ENCODE measurements at places on chromosomes 7 and 10.
A peak's percentile ranks its signal among the peaks of the same experiment; 100 is the strongest.

DNA sequence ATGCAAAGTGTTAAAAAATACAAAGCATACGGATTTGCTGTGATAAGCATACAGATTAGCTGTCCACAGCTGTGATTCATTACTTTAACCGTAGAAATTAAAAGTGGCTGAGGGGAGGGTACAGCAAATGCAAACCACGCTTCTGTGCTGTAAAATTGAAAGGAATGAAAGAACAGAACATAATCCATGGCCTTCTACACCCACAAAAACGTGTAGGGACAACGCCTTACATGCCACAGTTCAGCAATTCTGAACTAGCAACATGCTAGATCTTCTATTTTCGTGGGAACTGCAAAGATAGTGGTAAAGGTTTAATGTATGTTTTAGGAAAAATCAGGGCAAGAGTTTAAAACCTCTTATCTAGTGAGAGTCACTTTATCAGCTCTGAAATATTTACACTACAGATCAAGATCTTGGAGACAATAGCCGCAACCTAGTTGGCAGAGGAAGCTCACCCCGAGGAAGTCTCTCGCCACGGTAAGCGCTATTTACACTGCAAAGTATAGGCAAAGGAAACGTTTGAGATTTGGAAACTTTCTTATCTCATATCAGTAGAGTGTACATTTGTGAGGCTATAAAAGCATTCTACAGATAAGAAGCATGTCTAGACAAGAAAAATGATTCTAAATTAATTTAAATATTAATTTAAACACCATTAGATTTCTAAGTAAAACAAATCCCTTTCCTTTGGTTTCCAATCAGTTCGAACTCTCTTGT lies 193.6 kb downstream of the MLLT10 start:
- no peak for DNase-seq

- no peak for DNase-seq
Observed at GRCh38 chr7:95102662-95103061, 195.3 kb downstream of the PPP1R9A start.

- no peak for DNase-seq
Observed at GRCh38 chr7:137846549-137846826, 286 bp downstream of the DGKI start.

GRCh38 chr10:77247031-77247990 lies 390.3 kb downstream of the KCNMA1 start:
- DNase-seq: no peak

DNA sequence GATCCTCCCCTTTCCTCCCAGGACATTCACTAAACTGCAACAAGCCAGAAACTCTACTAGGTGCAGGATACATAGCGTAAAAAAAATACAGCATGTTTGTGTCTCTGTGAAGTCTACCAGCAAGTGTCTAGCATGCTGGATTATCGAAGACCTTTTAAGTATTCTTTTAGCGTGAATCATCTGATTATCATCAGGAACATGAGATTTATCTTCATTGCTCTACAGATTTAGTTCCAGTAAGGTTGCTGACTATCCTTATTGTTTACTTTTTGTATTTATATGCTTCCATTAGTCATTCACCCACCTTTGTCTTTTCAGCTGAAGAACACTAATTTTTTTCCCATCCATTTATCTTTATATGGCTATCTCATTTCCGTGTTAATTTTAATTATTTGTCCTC lies 62.8 kb downstream of the PDZD8 start:
- no peak for DNase-seq

GRCh38 chr10:11147722-11148121 lies 130.1 kb downstream of the CELF2 start:
- DNase-seq: peak; percentile 56

DNA sequence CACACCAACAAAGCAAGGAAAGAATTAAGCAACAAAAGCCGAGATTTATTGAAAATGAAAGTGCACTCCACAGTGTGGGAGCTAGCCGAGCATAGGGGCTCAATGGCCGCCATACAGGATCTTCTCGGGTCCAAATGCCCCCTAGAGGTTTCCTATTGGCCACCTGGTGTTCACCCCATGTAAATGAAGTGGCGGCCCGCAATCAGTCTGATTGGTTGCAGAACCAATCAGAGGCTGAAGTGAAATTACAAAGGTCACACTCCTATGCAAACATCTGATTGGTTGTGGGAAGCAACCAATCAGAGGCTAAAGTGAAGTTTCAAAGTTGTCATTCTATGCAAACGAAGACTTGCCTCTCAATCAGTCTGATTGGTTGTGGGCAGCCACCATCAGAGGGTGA lies 61.8 kb upstream of the SLC35B4 start:
- no peak for DNase-seq

- DNase-seq: no peak
Observed at GRCh38 chr10:37439826-37440225, 314.4 kb downstream of the ANKRD30A start.

DNA sequence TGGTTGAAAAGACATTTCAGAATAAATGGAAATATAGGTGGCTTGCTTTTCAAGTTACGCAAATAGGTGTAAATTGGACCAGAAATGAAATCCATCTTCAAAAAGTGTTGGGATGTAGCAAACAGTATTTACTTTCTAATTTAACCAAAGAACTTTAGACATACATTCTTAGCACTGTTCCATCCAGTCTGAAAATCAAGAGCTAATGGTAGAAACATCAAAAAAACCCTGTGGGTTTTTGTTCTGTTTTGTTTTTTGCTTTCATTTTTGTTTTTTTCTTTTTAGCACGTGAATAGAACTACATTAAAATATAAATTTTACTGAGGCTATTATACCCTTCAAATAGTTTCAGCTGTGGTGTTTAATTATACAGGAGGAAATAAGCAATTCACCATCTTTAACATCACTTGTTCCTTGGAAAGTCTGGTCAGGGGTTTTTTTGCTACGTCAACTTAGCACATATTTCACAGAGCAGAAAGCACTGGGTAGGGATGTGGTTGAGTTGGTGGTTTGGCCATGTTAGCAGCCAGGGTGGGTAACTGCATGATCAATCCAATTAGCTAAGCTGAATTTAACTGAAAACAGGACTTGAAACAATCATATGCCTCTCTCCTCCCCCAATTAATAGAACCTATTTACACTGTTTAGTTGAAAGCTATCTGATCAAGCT lies 275.4 kb upstream of the PFKP start:
- no peak for DNase-seq

DNA sequence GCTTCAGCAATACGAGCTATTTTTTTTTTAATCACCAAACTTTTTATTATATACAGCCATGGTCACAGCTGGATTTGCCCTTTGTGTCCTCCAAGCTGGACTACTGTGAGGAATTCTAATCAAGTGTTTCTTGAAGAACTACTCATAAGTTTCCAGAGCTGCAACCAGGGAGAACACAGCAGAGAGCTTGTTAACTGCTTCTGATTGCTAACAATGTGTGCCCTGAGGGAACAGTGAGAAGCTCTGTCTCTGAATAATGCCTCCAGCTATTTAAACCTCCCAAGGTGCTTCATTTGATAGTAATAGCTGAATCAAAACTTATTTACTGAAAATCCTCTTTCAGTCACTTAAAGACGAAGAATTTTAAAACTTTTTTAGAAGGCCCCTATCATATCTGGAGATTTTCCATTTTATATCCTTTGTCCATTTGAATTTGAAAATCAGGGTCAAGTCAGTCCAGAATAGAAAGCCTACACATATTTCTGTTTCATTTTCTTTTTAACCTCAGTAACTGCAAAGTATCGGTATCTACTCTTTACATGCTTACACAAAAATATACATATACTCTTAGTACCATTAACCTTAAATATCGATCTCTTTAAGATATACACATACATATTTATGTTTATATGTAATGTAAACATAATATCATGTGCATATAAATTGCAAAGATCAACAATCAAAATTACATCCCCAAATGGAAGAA lies 1024.2 kb downstream of the GRM8 start:
- no peak for DNase-seq

- DNase-seq: no peak
Observed at GRCh38 chr10:76990561-76990960, 647.0 kb downstream of the KCNMA1 start.

- no peak for DNase-seq
Observed at GRCh38 chr10:110029450-110029849, 21.7 kb downstream of the ADD3 start.

DNA sequence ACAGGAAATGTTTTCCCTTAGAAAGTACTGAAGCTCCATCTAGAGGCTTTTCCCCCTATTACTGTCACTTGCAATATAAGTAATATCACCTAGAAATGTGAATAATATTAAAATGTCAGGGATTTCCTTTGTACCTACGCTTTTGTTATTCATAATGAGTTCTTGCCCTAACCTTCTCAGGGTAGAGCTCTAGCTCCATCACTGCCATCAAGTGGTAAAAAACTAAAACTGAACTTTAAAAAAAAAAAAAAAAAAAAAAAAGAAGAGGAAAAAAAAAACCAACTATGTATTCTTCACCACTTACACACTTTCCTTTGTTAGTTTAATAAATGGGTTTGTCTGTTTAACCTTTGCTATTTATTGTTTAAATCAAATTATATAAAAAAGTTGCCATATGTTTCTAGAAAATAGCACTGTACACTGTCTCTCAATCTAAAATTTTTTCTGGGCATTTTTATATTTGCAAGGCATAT lies 49.9 kb downstream of the DNAJC1 start:
- DNase-seq: no peak

GRCh38 chr10:8498881-8499280 lies 444.4 kb downstream of the GATA3 start:
- no peak for DNase-seq

- DNase-seq: no peak
Observed at GRCh38 chr7:43290978-43291377, 178.5 kb downstream of the HECW1 start.

DNA sequence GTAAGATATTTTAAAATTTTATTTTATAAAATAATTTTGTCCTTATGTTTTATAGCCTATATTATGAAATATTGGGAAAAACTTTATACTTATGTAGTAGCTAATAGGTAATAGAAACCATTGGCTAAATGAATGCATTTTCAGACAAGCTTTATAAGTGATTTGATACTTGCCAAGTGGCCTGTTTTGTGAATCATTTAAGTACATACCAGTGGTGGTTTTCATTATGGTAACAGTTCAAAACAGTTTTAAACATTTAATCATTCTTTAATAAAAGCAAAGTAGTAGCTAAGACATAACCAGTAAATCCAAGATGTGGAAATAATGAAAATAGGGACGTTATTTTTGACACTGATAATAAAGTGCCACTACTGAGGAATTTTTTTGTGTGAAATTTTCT lies 182.2 kb downstream of the PHF14 start:
- no peak for DNase-seq

- no peak for DNase-seq
Observed at GRCh38 chr10:107727767-107728317, 563.3 kb upstream of the SORCS1 start.

Measured in lower lobe of right lung (tissue), 2 donors.